ENCODE measurements at places on chromosomes 7 and 10.
A peak's percentile ranks its signal among the peaks of the same experiment; 100 is the strongest.

DNA sequence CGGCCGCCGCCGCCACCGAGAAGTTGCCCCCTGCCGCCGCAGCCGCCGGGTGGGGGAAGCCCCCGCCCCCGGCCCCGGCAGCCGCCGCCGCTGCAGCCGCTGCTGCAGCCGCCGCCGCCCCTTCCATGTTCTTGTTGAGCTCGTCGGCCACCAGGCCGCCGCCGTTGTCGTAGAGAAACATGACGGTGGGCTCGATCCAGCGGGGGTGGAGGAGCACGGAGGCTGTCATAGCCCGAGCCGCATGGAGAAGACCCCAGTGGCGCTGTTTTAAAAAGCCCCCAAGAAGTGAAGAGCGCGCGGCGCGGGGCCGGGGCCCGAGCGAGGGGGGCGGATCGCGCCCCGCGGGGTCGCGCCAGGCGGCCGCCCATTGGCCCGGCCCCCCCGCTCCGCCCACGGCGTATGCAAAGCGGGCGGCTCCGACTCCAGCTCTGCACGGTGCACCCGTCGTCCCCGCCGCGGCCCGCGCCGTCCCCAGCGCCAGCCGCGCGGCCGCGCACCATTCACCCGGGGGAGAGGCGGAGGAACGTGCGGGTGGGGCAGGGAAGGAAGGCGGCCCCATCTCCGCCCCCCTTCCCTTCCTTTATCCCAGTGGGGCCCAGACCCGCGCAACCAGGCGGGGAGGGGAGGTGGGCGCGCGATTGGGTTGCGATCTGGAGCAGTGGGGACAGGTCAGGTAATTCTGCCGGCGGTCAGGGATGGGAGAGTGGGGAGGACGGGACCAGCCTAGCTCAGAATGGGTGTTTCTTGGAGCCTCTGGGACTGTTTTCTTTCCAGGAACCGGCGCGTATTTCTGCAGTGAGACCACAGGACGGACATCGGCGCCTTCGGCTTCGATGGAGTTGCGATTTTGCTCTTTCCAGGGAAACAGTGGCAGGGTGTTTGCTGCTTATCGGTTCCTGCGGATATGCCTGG, at the start of gene HOXA13:
TSS of gene HOXA13 (minus strand) at position 243 of the 912 bp plus-strand sequence. CDS start at position 229, 14 bp downstream.
- peak; percentile 66 for DNase-seq

DNA sequence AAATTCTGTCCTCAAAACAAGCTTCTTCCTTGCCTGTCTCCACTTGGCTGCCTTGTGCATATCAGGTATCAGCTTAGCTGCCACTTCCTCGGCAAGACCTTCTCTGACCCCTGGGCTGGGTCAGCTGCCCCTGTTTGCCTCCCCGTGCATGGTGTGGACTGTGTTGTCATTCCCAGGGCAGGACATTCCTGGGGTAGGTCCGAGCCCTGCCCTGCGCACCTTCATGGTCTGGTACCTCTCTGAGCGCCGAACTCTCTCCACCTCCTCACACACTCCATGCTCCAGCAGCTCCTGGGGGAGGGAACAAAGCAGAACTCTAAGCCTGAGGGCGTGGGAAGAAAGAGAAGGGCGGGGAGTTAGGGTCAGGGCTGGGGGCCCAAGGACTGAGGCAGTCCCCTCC, 3.8 kb downstream of the POLM start:
- DNase-seq: no peak

GRCh38 chr7:47573758-47574481, 8.0 kb downstream of the TNS3 start:
- DNase-seq: no peak

DNA sequence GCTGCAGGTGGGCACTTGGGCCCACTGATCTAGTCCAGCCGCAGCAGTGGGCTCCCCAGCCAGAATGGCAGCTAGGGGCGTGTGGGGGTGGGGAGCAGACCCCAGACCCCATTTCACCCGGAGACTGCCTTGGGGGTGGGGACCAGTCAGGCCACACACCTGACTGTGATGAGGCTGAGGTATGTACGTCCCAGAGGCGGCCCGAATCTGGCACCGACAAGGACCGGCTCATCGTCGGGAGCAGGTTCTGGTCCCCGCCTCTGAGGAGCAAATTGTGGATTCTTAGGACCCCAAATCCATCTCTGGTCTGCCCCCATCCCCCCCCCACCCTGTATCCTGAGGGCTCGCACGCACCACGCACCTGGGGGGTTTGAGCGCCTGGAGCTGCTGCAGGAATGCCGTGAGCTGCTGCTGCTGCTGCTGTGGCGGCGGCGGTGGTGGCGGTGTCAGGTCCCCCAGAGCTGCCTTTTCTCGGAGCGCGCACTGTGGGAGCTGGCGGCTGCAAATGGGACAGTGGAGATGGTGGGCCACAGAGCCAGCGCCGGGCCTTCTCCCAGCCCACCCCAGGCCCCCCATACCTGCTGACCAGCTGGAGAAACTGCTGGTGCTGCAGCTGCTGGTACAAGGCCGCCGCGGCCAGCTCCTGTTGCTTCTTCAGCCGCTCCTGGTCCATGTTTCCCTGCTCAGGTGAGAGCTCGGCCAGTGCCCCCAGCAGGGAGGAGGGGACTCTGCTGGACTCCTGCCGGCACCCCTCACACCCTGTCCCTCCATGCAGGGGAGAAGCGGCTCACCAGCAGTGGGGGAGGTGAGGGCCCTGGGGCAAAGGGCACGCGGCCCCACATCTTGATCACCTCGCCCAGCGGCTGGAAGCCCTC, 10.2 kb downstream of the GIGYF1 start:
- no peak for DNase-seq

DNA sequence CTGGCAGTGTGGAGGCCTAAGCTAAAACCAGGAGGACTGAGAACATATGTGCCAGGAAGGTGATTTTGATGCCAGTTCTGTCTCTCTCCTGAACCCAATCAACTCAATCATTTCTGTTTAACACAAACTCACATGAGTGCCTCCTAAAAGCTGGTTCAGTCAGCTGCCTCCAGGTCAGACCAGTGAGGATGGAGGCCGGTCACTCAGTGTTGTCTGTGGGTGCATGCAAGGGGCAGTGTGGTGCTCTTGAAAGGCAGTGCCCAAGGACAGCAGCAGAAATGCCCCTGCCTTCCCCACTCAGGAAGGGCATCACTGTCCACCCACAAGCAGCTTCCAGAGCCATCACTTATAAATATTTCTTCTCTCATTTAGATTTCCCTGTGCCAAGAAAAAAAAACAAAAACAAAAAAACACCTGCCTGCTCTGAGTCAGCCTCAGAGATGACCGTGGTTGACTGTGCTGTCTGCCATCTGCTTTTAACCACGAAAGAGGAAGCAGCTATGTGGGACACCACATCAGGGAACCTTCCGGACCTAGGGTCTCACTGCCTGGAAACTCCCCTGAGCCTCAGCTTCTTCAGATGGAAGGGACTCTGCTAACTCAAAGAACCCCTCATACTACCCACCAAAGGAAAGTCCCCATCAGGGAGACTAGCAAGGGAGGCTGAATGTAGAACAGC, 39.1 kb downstream of the VOPP1 start:
- peak; percentile 43 for DNase-seq

- DNase-seq: no peak
Observed at GRCh38 chr10:21513405-21513788, 12.1 kb downstream of the SKIDA1 start.

DNA sequence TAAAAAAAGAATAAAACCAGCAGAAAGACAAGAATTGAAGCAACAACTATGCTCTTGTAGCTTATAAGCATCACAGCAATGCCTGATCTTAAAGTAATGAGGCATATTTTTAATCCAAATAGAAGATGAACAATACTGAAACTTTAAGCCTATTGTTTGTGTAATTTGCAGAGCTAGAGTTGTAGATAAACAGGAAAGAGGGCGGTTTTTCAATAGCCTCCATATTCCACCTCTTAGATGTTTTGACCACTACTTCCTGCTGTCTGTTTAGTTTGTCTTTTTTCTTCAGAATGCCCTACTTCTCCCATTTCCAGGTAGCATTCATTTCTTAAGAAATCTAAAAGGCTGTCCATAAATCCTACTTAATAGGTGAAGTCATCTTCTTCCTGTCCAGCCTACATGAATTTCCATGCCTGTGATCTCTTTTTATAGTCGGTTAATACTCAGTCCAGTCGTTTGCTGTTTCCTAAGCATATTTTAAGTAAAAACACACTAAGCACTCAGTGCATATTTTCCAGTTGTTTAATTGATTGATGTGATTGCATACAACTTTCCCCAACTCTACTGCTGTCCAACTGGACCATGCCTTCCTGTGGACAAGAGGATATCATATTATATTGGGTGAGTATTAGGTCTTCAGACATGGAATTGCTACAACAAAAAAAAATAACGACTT, 308.1 kb downstream of the TFEC start:
- no peak for DNase-seq

GRCh38 chr10:44966816-44967509, 7.4 kb downstream of the RASSF4 start:
- peak; percentile 23 for DNase-seq

- peak; percentile 58 for DNase-seq
Observed at GRCh38 chr10:42781893-42782445, 626 bp upstream of the BMS1 start.

- DNase-seq: no peak
Observed at GRCh38 chr10:74778436-74779094, 47.8 kb upstream of the KAT6B start.

- DNase-seq: no peak
Observed at GRCh38 chr7:136139417-136139816, 162.3 kb upstream of the MTPN start.

GRCh38 chr7:98785929-98786571, 83.8 kb downstream of the TMEM130 start:
- DNase-seq: no peak

DNA sequence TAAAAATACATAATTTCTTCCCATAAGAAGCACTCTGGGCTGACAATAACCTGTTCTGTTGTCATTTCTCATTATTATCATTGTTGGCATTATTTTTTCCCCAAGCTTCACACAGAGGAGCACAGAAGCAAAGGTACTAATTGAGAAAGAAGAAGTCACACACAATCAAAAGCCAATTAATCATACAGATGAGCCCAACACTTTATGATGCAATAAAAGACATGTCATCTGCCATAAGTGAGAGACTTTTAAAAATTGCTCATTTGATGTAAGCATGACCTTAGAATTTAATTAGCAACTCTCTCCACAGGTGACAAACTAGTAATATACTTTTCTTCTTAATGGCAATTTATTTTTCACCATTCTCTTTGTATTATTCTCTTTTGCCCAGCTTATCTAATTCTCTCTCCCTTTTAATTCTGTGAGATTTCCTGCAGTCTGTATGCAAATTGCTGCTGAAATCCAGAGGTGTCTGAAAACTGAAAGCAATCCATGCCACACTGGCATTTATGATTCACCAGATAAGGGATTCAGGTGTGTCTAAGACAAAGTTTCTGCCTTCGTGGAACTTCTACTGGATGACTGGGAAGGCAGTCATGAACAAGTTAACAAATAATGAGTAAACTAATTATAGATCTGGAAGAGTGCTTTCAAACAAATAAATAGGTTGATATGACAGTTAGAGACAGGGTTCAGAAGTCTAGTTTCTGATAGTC, 203.5 kb downstream of the CHCHD3 start:
- DNase-seq: no peak

GRCh38 chr10:65550761-65551160, 1375.1 kb upstream of the LRRTM3 start:
- no peak for DNase-seq

DNA sequence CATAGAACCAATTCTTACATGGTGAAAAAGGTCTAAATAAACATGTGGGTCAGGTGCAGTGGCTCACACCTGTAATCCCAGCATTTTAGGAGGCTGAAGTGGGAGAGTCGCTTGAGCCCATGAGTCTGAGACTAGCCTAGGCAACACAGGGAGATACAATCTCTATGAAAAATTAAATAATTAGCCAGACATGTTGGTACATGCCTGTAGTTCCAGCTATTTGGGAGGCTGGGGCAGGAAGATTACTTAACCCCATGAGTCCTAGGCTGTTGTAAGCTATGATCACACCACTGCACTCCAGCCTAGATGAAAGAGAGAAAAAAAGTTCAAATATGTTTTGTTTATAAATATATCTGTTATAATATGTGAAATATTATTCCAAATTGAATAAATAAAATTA, 643.6 kb downstream of the IPMK start:
- no peak for DNase-seq

DNA sequence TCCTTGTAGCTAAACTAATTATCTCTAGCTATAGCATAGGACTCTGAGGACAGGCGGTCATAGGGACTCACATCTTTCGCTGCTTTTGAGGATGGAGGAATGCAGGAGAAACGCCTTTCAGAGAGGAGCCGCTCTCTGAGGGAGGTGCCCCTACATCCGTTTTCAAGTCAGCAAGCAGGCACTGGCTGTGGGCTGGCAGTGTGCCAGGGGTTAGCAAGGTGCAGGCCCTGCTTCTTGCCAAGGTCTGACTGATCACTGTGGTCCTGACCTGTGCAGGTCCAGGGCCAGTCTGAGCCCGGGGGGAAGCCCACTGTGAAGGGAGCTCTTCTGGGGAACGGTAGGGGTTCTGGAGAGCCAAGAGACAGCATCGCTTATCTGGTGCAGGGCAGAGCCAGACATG, 89.4 kb downstream of the SH3PXD2A start:
- DNase-seq: no peak

DNA sequence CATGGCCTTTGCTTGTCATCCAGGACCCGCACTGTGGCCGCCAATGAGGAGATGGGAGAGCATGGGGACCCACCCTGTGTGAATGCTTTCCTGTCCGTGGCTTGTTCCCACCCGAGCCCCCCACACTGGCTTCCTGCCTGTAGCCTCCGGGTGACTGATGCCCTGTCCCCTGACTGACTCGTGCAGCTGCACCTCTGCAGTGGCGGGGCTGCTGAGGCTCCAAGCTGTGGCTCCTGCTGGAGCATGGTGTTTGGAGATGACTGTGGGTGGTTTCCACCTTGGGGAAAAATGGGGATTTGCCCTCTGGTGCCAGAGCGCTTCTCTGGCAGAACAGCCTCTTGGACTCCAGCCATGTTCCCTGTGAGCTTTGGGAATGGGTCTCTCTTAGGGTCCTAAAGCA, 2.1 kb downstream of the CAMK1D start:
- DNase-seq: no peak

GRCh38 chr7:146090023-146090645, 26.5 kb upstream of the CNTNAP2 start:
- peak; percentile 71 for DNase-seq

DNA sequence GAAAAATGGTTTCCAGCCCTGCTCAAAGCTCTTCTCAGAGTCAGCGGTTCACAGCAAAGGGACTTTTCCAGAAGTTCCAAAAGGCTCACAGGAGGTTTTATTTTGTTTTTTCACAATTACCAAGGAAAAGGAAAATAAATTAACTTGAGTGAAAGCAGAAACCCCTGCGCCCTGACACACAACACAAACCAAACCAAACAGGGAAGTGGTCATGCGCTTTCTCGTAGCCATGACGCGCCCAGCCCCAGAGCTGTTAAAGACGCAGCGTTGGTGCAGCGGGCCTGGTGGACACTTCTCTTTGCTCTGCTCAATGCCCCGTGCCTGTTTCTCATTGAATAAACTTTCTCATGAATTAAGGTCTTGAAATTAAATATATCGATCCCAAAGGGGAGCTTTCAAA, 134.4 kb upstream of the LYZL2 start:
- DNase-seq: no peak

DNA sequence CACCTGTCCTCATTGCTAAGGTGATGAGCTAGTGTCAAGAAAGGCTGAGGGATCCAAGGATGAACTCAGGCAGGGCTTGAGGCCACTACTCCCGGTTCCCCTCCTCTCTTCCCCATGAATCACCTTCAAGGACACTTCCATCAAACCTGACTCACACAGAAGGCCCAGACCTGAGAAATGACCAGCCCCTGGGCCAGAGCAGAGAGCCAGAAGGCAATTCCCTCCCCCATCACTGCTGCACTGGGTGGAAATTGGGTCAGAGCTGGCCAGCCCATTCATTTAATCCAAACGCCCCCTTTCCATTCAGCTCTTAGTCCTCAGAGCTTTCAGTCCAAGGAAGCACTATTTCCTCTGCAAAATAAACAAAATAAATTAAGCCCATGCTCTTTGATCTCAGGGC, 182.0 kb downstream of the KCNMA1 start:
- no peak for DNase-seq

GRCh38 chr7:47179812-47180515, 401.9 kb downstream of the TNS3 start:
- peak; percentile 35 for DNase-seq
